GM12892 (cell line): ENCODE measurements at places on chromosomes 3 and 15.

DNA sequence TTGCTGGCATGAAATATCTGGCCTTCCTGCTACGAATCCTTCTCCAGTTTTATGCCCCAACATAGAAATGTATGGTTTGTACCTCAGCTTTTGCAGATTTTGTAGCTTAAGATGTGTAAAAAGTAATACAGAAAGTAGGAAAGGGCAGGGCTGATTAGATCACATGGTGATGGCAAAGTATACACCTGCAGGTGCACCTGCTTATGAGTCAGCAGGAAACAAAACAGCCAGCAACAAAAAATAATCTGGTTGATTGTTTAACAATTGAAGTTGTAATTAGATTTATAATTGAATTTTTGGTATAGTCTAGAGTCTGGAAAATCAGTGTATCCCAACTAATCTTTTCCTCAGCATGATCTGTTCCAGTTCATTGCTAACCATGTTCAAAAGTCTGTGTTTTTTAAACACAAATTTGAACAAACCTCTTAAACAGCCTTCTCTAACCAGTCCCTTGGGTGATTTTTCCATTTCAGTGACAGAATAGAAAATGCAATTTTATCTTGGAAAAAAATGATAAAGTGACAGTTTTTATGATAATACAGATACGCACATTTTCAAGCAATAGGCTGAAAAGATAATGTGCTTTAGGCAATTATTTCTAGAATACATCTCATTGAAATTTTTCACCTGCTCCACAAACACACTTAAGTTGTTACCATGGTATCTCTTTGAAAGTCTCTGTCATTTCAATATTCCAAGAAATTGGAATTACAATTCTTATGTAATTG lies 477.4 kb downstream of the NAALADL2 start:
- DNase-seq, result no peak

DNA sequence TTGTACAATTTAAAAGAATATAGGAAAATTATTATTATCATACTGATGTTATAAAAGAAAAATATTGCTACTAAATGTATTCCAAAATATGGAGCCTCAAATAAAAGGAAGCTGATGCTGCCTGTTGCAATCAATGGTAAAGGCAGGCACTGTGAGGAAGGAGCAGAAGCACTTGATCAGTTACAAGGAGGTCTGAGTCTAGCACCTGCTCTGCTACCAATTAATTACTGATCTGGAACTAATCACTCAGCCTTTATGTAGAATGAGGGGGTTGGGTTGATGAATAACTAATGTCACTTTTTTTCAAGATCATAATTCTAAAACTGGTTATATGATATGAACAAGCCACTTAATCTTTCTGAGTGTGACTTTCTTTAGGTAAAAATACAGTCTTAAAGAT lies 5.5 kb downstream of the ADGRG7 start:
- no peak for DNase-seq

DNA sequence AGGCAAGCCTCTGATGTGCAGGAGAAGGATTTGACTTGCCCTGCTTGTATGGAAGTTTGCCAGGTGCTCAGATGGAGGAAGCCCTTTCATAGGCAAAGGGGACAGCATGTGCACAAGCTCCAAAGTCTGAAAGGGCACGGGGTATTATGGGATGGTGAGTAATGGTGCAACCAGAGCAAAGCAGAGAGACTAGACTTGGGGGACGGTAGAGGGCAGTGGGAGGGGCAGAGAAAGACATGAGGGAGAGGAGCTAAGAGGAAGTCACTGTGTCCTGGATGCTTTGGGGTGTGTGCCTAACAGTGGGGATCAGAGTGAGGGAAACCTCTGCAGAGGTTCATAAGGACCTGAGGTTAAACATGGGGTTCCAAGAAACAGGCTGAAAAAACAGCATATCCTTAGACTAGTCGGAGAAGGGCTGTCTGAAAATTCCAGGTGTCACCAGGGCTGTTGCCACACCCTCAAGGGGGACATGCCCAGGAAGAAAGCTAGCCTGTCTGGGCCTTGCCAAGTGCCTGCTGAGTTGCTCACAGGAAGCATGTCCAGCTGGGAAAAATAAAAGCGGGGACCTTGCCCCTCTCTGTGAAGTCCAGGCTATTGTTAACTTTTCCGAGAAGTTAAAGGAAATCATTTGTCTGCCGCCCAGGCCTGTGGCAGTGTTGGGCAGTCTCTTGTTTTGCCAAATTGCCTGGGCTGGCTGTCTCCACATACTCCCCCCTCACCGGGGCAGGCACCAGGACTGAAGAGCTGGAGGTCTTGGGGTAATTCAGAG lies 47.1 kb downstream of the HRH1 start:
- no peak for DNase-seq

GRCh38 chr3:133058831-133059230 lies 20.6 kb downstream of the TMEM108 start:
- DNase-seq, result no peak

DNA sequence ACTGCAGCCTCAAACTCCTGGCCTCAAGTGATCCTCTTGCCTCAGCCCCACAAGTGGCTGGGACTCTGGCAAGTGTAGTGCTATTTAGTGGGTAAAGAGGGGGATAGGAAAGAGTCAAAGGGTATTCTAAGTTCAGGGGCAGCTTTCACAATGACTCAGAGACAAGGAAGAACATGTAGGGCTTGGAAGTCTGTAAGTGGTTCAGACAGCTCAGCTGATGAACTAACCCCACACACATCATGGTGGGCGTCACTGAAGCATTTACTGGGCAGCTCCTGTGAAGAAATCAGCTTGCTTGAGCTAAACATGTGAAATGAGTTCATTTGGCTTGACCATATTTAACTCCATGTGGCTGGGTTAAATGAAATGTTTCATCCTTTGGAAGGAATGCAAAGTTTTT lies 34.6 kb upstream of the THSD4 start:
- DNase-seq, result no peak

DNA sequence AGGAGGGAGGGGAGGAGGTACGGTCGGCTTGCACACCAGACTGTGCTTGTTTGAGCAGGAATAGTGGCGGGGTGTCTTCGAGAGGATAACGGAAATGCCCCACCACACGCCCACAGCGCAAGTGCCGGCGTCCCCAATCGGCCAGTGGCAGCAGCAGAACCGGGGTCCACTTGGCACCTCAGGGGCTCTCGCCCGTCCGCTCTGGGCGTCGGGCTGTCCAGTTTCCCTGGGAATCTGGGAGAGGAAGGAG lies 53.7 kb downstream of the CCDC54 start:
- no peak for DNase-seq

GRCh38 chr3:23867400-23867799 lies 49.4 kb downstream of the NKIRAS1 start:
- no peak for DNase-seq

GRCh38 chr3:76308541-76308940 lies 523.2 kb upstream of the ZNF717 start:
- DNase-seq, result no peak

- no peak for DNase-seq
These were observed 1.5 kb downstream of the SLC26A6 start for GRCh38 chr3:48633743-48634142.

GRCh38 chr3:38397320-38397719 lies 50.7 kb downstream of the XYLB start:
- DNase-seq, result no peak

GRCh38 chr15:98967916-98968315 lies 39.7 kb downstream of the PGPEP1L start:
- no peak for DNase-seq

- DNase-seq, result no peak
These were observed 36.3 kb upstream of the MASP1 start for GRCh38 chr3:187327845-187328244.

DNA sequence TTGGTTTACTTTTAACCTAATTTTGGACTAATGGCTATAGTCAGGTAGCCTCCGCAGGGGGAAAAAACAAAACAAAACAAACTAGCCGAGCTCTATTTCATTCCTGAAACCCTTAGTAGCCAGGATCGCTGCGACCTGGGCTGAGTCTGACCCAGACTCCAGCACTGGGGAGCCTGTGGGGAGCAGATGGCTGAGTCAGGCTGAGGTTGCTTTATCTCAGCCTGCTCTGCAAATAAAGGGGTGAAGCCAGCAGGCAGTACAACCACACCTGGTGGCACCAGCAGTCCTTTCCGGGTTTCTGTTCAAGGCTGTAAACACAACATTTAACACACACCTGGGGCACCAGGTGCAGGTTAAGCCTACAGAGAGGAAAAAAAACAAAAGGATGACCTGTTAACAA lies 27.3 kb downstream of the ABHD2 start:
- no peak for DNase-seq

DNA sequence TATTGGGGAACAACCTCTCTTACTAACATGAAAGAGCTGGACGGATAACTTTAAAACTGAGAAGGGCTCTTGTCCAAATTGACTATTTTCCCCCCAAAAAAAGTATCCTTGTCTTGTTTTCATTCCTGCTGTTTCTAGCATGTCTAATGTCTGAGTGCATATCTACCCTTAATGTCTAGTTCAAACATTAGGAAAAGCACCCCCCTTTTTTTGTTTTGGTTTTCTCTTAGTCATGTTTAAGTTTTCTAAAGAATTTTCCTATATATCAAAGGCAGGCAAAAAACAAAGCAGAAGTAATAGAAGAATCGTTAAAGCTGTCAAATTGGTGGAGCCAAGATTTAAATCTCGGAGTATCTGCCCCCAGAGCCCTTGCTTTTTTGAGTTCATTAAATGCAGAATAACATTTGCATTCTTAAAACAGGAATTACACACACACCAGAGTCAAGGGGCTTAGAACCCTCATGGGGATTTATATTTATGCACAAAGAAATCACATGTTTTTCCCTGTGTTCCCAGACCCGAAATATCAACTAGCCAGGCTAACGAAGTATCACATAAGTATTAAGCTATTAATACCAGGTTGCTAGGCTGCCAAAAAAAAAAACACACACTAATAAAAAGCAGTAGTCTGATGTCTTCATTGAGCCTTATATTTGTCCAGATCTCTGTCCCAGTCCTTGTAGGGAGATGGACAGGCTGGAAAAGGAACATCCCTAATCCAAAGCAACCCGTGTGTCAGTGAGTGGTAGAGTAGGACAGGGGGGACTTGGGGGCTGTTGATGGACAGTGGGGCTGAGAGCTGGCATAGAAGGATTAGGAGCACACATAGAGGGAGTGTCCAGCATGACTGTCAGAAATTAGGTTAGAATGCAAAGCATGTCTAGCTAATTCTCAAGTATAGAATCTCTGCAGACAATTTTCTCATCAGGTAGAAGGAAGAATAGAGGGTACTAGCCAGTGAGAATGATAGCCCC lies 103.6 kb upstream of the BFSP2 start:
- DNase-seq, result no peak
